ENCODE measurements at places on chromosomes 3 and 15. TPM values are rescaled to one million over a fixed set of nuclear protein-coding genes. Genes with fewer than 3 reads are reported as not detected.

DNA sequence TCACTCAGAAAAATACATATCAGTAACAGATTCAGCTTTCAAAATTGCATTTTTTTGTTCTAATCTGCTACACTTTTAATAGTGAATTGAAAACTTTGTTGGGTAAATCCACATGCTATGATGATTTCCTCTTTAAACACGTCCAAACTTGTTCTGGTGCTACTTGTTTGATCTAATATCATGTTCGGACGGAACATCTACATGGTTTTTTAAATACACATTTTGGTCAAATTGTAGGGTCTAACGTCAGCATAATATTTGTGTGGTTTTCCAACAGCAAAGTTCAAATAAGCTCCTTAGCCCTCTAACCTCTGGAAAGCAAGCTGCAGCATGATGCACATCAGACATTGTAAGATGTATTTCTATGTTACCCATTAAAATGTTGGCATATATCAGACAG lies 98.5 kb upstream of the OSTN start:
- no peak for DNase-seq

- no peak for DNase-seq
Observed at GRCh38 chr3:164539215-164539614, 539.1 kb downstream of the SI start.

- no peak for DNase-seq
Observed at GRCh38 chr15:48898446-48898845, 20.5 kb downstream of the EID1 start.

Gene SPTSSB
- total RNA-seq, result not detected

Gene ALDH1A2
- total RNA-seq, result 0.78 TPM

DNA sequence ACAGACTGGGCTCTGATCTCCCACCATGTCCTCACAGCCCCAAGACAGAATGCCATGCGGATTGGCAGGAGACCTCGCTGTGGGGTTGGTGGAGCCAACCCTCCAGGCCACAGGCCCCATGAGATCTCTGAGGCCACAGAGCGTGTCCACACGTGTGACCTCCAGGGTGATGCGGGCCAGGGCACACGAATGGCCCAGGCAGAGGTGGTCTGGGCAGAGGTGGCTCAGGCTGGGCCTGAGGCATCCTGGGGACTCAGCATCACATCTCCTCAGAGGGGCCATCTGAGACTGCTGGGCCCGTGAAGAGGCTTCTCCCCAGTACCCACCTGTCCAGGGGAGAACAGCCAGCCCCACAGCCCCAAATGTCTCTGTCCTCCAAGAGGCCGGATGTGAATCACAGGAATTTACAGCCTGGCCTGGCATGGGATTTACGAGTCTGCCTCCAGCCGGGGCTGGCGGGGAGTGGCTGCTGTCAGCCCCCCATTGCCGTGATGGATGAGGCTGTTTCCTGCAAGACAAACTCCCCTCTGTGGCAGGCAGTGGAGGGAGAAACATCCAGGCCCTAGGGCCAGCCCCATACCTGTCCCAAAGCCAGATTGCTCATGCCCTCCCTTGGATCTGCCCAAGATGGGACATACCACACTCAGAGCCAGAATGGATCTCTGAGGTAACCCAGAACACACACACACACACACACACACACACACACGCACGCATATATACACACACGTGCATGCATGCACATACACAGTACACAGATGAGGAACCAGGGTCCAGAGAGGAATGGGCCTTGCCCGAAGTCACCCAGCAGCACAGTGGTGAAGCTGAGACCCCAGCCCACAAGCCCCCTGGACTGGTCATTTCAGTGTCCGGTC lies 208.3 kb downstream of the TBC1D2B start:
- DNase-seq, result peak; percentile 57

All from RPMI7951 (cell line).